ENCODE measurements at places on chromosomes 4 and X. TPM values are rescaled to one million over a fixed set of nuclear protein-coding genes. Genes with fewer than 3 reads are reported as not detected.

DNA sequence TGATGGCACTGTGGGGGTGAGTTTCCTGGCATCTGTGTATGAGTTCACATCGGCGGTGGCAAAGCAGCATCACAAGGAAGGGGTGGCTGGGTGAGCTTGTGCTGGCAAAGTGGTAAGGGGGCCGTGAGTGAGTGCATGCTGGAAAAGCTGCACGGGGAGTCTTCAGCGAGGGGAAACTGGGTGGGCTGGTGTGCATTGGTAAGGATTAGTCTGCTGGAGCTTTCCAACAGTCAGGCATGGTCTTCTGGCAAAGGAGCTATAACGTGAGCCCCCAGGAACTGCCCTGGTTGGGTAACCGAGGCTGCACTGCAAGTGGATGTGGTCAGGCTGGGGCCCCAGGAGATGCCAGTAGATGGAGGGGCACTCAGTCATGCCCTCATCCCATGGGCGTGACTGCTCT is 30.7 kb downstream of the ADAM29 start:
- DNase-seq = no peak

DNA sequence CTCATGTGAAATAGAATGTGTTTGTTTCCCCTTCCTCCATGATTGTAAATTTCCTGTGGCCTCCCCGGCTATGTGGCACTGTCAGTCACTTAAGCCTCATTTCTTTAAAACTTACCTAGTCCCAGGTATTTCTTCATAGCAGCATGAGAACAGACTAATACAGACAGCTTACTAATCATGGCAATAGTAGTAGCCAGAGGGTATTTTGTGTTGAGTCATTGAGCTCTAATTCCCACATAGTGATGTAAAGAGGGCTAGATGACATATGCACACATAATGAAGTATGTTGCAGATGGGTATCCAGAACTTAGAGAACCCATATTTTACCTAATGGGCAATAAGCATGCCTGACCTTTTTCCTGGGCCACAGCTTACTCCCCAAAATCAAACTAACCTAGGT is 1197.2 kb downstream of the PCDH7 start:
- no peak for DNase-seq

ADH1C gene
- total RNA-seq = 0.84 TPM

DNA sequence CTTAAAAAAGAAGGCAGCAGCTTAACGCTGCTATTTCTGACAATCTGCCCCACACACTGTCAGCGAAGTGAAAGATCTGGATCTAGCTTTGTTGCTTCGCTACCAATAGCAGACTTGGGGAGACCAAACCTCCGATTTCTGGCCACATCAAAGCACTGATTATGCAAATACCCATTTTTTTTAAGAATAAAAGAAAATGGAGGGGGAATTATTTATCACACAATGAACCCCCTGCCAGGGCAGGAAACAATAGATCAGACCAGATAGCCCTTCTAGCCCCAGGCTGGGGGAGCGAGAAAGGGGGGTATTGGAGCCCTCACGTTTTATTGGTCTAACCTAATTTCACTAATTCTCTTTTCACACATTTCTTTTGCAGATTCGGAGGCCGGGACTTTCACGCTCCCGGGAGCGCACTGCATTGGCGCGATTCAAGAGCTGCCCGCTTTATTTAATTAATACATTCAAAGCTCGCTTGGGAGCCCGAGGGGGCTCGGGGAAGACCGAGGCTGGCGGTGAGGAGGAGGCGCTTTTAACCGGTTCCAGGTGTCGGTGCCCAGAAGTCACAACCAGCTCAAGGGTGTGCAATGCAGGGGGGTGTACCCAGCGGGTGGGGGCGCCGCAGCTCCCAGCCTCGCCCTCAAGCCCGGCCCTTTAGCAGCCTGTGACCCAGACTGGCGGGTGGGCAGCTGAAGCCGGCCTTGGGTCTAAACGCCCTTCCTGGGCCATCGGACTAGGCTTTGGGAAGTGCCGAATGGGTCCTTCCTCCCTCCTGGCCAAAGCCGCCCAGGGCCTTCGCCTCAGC is 5.5 kb downstream of the NEUROG2 start:
- no peak for DNase-seq

MGST2 gene
- total RNA-seq = 79.1 TPM

DNA sequence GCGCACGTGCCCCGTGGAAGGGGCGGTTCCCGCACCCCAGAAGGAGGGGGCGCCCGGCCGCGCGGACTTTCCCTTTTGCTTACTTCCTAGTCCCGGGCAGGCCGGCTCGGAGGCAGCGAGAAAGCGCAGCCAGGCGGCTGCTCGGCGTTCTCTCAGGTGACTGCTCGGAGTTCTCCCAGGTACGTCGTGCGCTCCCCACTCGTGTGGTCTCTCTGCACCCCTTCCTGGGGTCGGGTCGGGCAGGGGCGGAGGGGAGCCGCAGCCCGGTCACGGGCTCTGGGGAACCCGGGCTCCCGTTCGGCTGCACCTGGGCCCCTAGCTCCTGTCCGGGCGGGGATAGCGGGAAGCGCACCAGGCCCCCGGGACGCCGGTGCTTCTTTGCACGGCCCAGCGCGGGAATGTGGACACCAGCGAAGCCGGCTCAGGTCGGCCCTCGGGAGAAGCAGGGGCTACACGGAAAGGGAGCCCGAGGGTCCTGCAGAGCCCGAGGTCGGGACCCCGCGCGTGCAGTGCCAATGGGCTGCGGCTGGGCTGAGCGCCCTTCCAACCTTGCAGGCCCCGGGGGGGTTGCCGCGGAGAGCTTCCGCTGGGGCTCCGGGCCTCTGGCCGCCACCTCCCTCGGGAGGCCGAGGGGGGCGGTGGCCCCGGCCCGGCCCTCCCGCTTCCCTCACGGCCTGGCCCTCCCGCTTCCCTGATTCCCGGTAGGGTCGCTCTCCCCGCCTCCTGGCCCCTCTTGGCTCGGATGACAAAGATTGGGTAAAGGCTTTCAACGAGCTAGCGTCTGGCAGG is at the start of gene TLR2:
TSS of gene TLR2 (plus strand) at position 99 of the 789 bp plus-strand sequence. CDS start 18,628 bp downstream, outside the sequence.
- peak; percentile 39 for DNase-seq

PCDH7 gene
- total RNA-seq = 1.3 TPM

DNA sequence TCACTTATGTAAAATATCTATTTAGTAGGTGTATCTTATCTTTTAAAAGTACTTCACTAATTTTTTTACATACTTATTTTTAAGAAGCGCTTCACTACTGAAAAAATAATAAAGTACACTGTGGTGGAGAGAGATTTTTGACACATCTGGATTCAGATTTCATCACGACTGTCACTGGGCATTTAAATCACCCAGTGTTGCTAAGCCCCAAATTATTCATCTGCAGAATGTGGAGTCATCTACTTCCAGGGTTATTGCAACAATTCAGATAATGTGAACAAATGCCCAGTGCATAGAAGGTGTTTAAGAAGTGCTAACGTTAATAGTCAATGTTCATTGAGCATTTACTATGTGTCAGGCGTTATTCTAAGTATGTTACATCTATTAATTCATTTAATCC is 41.8 kb downstream of the AASDH start:
- DNase-seq = no peak

DNA sequence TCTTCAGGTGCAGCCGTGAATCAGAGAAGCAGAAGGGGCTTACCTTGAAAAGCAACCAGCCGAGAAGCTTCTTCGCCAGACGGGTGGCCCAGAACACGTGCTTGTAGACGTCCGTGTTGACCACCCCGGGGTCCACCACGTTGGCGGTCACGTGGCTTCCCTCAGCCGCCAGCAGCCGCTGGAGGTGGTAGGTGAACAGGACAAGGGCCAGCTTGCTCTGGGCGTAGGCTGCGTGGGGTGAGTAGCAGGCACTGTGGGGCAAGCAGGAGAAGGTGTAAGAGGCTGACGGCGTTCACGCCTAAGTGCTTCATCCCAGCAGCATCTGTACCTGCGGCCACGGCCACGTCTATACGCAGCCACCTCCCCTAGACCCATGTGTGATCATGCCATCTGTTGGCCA is 257.8 kb downstream of the DHRSX start:
- DNase-seq = no peak

DNA sequence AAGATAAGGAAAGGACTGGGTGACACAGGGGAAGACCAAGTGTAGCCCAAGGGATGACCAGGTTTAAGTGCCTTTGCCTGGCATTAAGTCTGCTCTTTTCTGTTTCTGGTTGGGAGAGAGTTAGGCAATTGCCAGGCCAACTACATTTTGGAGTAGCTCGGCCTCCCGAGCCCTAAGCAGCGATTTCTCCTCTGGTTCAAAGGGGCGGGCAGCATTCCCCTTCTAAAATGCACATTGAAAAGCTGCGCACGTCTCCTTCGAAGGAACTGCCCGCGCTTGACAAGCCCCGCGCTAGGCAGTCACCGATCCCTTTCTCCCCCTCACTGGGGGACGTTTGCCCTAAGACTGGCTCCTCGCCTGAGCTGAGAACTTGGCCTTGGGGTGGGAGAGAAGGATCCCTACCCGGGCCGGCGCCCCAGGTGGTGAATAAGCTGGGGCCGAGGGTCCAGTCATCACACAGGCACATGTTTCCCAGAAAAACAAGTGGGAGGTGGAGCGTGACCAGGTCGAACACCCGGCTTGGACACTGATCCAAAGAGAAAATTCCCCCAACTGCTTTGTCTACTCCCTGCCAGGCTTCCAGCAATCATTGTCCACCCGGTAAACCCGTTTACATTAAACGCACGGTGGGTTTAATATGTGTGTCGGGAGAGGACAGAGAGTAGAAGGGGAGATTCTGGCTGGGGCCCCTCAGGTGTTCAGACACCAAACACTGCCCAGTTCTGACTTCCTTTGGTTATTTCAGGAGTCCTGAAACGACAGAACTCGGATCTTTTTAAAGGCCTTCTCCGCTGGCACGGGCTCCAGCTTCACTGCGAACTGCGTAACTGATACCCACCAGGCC is 4.0 kb downstream of the ARX start:
- DNase-seq = no peak

TACR3 gene
- not detected for total RNA-seq

- DNase-seq = no peak
Observed at GRCh38 chrX:86141786-86142185, 6.5 kb upstream of the DACH2 start.

DMP1 gene
- not detected for total RNA-seq

GRCh38 chrX:153782313-153782712 is 1.5 kb downstream of the SRPK3 start:
- no peak for DNase-seq

CT45A3 gene
- total RNA-seq = not detected

DNA sequence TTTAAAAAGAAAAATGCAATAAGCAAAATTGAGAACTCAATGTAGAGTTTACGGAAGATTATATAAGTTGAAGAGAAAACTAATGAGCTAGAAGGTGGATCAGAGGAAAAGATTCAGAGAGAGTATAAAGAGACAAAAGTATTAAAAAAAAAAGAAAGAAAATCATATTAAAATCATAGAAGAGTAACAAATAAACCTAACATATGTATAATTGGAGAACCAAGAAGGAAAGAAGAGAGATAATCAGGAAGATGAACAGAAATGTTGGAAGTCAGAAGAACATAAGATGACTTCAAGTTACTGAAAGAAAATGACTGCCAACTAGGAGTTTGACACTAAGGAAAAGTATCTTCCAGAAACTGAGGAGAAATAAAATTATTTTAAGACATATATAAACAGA is 34.3 kb upstream of the ANTXR2 start:
- no peak for DNase-seq

- no peak for DNase-seq
Observed at GRCh38 chr4:109658871-109659410, 44.3 kb downstream of the CASP6 start.

MTNR1A gene
- not detected for total RNA-seq

- no peak for DNase-seq
Observed at GRCh38 chrX:134388161-134389109, 71.5 kb upstream of the HPRT1 start.

PAGE4 gene
- not detected for total RNA-seq

DNA sequence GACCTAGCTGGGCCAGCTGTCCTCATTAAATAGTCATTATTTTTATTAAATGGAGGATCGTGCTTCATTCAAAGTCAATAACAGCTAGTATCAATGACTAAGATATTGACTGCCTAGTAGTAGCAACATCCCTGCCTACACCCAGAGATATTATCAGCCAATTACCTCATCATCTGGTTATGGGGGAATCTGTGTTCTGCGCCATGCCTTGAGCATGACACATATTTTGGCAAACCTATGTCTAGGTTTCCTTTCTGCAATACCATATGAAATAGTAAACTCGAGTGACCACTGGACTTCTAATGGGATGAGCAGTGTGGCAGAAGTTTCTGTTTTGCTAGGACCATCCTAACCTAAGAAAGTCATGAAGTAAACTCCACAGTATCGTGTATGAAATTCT is 50.0 kb upstream of the AADAT start:
- no peak for DNase-seq

SPANXC gene
- not detected for total RNA-seq

DNA sequence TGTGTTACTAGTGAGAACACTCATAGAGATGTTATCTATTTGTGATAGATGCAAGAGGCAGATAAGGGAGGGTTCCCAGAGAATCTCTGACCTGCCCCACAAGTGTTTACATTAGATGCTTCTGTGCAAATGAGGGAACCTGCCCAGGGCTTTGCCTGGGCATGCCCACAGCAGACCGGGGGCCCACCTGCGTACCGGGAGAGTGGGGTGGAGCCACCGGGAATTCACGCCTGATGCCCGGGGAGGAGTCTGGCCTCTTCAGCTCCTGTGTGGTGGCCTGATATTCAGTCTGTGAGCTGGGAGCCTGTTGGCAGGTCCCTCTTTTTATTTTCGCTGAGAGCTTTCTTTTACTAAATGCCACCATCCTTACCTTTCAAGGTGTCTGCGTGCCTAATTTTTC is 155.7 kb downstream of the SNCA start:
- no peak for DNase-seq

DNA sequence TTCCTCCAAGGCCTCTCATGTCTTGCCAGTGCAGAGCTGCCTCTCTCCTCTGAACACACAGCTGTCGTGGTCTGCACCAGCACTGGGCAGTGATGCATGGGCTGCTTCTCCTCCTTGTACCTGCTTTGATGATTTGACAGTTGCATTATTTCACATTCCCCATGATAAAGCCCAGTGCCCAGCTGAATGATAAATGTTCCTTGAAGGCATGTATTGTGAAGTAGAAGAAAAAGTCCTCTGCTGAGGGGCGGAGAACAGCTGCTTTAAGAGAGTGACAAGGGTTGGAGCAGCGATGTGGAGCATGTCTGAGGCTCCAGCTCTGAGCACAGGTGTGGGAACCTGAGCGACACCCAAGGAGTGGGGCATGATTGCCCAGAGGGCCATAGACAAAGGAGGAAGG is 21.1 kb upstream of the TRIM2 start:
- no peak for DNase-seq

- DNase-seq = no peak
Observed at GRCh38 chr4:34280131-34280530, 1964.2 kb downstream of the ARAP2 start.

- DNase-seq = no peak
Observed at GRCh38 chrX:139750390-139750789, 42.4 kb upstream of the MCF2 start.

DNA sequence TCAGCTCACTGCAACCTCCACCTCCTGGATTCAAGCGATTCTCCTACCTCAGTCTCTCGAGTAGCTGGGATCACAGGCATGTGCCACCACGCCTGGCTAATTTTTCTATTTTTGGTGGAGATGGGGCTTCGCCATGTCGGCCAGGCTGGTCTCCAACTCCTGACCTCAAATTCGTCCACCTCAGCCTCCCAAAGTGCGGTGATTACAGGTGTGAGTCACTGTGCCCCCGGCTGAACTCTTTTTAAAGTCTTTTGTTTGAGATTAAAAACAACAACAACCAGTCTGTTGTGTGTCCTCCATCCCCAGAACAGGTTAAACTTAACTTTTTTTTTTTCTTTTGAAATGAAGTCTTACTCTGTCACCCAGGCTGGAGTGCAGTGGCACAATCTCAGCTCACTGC is 36.3 kb upstream of the RBPJ start:
- no peak for DNase-seq
